Stomach (tissue), 19 donors: ENCODE measurements at places on chromosomes 5 and 9. TPM values are rescaled to one million over a fixed set of nuclear protein-coding genes. Genes with fewer than 3 reads are reported as not detected.
A peak's percentile ranks its signal among the peaks of the same experiment; 100 is the strongest.

- DNase-seq, result peak; percentile 75
These were observed 33.7 kb downstream of the CENPP start for GRCh38 chr9:92359394-92359995.

DNA sequence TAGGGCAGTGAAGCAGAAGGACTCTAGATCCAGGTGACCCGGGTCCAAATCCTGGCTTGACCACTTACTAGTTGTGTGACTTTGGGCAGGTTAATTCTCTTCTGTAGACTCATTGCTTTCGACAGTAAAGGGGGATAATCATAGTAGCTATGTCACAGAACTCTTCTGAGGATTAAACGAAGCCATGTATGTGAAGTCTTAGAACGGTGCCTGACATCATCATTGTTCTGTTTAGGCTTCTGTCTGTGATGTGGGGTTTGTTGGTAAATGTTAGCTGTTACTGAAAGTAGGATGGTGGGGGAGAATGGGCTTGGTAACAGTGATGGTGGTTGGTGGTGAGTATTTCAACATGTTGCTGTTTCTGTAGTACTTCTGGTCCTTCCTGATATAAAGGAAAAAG, 73.7 kb downstream of the MAP1B start:
- DNase-seq, result no peak

- DNase-seq, result peak; percentile 81
These were observed 173.7 kb downstream of the ERCC6L2 start for GRCh38 chr9:96048956-96049831.

- no peak for DNase-seq
These were observed 321.9 kb downstream of the RAB3C start for GRCh38 chr5:58904737-58905136.

GRCh38 chr5:2729189-2729588, 22.3 kb downstream of the IRX2 start:
- no peak for DNase-seq

DNA sequence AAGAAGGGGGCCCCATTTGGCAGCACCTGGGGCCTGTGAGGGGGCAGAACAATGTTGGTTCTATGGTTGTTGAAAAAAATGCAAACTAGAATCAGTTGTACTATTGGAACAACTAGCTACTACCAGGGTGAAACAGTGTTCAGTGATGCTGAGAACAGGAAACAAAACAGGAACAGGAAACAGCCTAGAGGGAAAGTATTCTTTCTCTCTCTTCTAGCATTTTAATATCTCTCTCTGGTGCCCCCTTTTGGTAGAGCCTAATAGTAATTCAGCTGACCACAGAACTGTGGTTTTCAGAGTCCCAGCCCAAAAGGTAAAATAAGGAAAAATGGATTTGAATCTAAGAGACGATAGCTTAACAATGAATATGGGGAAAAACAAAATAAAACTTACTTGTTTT, 138.0 kb upstream of the KCNN2 start:
- DNase-seq, result no peak

- no peak for DNase-seq
These were observed 92.9 kb upstream of the GRHPR start for GRCh38 chr9:37329576-37329975.

- DNase-seq, result no peak
These were observed 872 bp downstream of the LIX1 start for GRCh38 chr5:97141539-97141938.

DNA sequence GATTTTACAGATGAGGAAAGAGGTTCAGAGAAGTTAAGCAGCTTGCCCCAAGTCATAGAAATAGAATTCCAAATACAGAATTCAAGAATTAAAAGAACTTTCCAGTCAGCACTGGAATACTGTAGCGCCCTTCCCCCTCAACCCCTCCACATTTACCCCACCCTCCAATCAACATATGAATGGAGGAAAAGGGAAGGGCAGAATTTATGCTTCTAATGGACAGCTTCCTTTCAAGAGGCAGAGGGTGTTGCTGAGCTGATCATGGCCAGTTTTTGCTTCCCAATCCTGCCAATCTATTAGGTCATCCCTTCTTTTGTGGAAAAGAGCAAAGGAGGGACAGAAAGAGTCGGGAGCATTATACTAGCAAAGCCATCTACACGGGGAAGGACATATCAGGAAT, 39.1 kb upstream of the ANKRD31 start:
- DNase-seq, result no peak

DNA sequence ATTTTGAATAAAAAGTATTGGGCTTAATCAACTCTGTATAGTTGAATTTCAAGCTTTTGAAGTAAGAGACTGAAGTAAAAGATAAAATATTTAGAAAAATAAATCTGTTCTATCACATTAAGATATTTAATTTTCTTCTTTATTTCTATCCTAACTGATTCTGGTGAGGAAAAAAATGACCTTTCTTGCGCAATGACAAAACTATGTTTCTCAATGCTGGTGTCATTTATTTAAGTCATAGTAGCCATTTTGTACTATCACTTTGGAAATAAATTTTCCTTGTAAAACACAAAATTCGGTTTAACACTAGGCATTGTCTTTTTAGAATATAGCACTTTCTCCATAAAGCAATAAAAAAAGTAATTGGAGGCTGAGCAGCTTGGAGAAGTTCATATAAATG, 728.0 kb downstream of the CDH9 start:
- DNase-seq, result no peak

DNA sequence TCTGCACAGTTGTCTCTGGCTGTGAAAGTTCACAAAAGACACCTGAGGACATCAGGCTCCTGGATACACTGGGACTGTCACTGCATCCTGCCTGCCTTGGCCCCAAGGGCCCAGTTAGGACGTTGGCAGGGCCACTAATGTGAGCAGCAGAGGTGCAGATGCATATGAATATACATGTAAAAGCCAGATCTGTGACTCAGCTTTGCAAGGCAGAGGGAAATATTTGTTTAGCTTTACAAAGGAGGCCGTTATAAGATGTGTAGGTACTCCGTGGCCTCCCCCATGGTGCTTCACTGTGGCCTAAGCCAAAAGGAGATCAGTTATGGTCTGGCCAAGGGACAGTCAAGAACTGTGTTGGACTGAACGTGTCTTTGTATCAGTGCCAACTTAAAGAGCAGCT, 4.1 kb upstream of the C1QTNF3 start:
- no peak for DNase-seq

GRCh38 chr9:14170392-14170931, 143.5 kb downstream of the NFIB start:
- DNase-seq, result no peak

- DNase-seq, result no peak
These were observed 11.3 kb downstream of the SIL1 start for GRCh38 chr5:139186752-139187326.

DNA sequence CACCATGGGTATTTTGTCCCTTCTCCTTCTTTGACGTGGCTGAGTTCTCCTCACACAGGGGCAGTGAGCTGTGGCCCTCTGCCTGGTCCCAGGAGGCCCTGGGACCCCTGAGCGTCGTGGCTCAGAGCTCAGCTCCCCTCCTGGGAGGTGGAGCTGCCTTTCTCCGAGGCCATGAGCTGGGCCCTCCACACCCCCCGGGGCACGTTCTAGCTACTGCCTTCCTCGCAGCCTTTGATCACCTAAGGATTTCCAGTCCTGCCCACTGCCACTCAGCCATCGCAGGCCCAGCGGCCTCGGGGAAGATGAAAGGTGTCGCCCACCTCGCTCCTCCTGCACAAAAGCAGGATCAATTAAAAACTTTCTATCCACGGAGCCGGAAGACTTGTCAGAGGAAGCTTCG, 94.8 kb upstream of the RAPGEF1 start:
- no peak for DNase-seq

DNA sequence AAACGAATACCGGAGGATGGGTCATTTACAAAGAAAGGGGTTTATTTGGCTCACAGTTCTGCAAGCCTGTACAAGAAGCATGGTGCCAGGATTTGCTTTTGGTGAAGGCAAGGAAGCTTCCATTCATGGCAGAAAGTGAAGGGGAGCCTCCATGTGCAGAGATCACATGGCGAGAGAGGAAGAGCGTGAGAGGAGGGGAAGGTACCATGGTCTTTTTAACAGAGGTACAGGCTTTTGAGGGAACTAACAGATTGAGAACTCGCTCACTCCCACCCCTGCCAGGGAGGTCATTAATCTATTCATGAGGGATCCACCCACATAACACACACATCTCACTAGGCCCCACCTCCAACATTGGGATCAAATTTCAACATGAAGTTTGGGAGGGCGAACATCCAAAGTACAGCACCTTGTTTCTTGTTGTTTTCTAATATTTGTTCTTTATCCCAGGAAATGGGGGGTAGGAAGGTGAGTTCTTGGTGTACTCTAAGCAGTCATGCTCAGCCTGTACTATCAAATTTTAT, 18.5 kb downstream of the TMC1 start:
- no peak for DNase-seq

DNA sequence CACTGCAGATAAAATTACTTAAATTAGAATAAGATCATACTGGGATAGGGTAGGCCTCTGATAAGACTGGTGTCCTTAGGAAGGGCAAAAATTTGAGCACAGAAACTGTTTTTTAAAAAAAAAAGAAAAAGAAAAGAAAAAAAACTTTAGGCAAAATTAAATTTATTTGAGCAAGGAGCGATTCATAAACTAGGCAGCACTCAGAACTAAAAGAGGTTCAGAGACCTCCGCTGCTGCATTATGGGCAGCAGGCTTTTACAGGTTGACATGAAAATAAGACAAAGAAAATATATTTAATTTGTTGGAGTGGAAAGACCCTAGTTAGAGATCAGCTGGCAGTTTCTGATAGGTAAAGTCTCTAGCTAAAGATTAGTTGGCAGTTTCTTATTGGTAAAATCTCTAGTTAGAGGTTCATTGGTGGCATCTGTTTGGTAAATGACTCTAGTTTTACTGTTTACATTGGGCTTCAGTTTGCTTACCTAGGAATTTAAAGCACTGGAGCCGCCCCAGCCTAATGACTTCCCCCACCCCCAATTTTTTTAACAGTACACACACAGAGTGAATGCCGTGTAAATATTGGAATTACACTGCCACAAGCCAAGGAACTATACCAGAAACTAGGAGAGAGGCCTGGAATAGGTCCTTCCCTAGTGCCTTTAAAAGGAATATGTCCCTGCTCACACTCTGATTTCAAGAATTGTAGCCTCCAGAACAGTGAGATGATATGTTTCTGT, 4.5 kb upstream of the PLPP6 start:
- DNase-seq, result peak; percentile 64

- DNase-seq, result no peak
These were observed 30.8 kb upstream of the ALDH1A1 start for GRCh38 chr9:72983512-72984225.

DNA sequence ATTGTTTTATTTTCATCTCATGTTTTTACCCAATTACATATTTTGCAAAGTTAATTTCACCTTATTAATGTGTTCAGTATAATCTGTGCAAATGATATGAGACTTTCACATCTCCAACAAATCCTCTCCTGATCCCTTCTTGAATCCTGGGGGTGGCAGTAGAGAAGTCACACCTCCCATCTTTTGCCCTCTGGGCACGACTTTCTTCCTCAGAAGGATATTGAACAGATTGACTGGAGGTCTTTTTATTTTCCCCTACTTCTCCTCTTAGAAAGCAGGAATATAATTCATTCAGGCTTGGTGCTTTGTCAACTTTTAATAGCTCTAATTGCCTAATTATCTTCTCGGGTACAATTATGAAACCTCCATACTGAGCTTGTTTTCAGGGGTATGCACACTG, 1037.1 kb upstream of the NUDT12 start:
- no peak for DNase-seq

GRCh38 chr9:87216897-87217455, 269.7 kb upstream of the GAS1 start:
- no peak for DNase-seq

- no peak for DNase-seq
These were observed 69.3 kb downstream of the KCNIP1 start for GRCh38 chr5:170573114-170573513.

GRCh38 chr9:70465398-70465797, 50.9 kb upstream of the KLF9 start:
- no peak for DNase-seq

DNA sequence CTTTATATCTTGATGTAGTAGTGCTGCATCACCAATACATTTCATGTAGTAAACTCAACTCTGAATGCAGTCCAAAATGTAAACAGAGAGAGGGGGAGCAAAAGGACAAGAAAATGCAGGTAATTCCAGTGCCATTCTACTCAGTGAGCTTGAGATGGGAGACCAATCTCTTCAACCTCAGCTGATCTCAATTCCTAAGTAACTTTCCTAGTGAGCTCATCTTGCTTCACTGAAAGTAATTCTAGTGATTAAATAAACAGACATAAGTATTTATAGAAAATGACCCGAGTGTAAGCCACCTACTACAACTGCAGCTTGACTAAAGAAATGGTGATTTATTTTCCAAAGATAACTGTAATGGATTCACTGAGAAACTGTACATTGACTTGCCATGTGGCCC, 424.5 kb downstream of the DMRT2 start:
- DNase-seq, result no peak

DNA sequence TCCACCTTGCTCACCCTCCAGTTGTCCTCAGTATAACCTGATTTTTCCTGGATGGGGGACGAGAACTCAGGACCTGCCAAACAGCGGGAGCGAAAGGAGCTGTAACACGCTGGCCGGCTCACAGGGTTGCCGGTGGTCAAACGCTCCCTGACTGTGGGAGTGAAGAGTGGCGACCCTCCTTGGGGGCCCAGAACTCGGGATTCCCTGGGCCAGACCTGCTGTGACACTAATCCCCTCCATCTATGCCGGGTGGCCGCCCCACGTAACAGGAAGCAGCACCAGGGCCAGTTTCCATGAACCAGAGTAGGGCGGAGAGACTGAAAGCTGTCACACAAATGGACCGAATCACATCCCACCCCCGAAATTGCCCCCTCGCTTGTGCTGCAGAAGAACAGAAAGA, 1809.2 kb upstream of the ACO1 start:
- DNase-seq, result no peak

GRCh38 chr9:13049223-13049622, 230.3 kb downstream of the MPDZ start:
- no peak for DNase-seq

GRCh38 chr9:14205463-14205862, 108.5 kb downstream of the NFIB start:
- DNase-seq, result no peak

DNA sequence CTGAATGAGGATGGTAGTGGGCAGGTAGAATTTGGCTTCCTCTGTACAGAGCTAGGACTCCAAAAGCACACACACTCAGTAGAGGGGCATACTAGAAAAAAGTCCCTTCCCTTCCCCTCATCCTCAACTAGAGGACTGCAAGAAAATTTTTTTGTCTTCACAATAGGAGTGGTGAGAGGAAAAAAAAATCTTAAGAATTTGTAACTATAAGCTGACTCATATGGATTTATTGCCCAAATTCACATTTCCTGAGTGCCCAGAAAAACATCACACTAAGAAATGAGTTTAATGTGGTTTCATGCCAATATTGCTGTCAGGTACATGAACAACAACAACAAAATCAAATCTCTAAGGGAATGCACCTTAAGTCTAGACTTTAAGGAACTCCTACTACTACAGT, 43.7 kb downstream of the RANBP6 start:
- no peak for DNase-seq

GRCh38 chr9:69332067-69332685, 7.2 kb downstream of the ENTREP1 start:
- DNase-seq, result no peak

Gene ADAMTS13
- total RNA-seq, result 4.7 TPM

Gene CATSPER3
- total RNA-seq, result not detected

Gene CAMK2A
- not detected for total RNA-seq

Gene OLFML2A
- total RNA-seq, result 3.1 TPM

Gene NR6A1
- 3.2 TPM for total RNA-seq
